SJCRH30 (cell line): ENCODE measurements at places on chromosomes 5 and 9.
A peak's percentile ranks its signal among the peaks of the same experiment; 100 is the strongest.

DNA sequence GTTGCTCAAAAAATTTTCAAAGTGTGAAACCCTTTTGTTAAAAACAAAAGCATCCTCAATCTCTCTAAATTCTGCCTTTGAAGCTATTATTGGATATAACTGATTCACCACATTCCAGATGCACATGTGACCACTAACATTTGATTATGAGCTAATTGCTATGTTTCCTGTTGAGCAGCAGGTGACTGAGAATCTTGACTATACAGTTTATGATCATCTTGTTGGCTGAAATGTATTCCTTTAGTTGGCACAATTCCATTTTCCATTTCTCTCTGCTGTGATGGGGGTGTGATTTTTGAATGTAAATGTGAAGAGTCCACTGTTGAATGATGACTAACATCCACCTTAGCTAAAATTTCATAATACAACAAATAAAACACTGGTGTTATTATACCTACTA is 10.7 kb downstream of the LYSMD3 start:
- peak; percentile 34 for DNase-seq

GRCh38 chr9:136023410-136024225 is 62.4 kb upstream of the UBAC1 start:
- DNase-seq, result no peak

DNA sequence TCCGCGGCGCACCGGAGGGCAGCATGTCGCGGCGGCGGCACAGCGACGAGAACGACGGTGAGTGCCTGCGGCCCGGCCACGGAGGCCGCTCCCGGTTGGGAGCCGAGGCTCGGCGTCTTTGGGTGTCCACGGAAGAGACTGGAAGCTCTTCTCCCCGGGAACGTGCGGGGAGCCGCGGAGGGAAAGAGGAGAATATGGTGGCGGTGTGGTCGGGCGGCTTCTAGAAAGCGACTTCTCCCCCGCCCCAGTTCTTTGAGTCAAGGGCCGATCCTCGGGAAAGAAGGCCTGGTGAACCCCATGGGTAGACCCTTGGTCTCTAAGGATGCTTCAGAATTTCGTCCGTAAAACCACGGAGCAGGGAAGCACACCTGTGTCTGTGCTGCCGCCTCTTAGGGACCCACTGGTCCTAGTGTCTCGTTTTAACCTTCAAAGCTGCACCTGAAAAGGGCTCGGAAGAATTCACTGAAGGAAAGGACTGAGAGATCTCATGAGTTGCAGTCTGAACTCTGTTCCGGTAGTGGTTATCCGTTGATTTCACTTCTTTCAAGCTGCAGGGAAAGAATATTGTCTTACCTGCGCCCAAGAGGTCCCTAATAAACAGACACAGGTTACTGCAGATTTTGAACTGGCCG is 354 bp downstream of the NCBP1 start:
- DNase-seq, result no peak

DNA sequence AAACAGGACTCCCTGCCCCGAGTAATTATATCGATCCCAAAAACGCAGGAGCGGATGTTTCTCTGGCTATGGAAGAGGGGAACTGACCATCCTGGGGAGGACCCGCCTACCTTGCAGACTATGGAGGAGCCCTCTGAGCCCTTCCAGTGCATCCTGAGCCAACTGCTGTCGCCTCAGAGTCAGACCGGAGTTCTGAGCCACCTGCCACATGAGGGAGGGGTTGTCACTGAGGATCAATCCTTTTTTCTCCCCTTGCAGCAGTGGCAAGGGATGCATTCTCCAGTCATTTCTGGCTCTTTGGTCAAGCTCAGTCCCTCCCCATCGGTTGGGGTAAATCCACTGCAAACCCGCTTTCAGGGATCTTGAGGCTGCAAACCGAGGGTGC is 709 bp downstream of the FANCG start:
- DNase-seq, result peak; percentile 37

DNA sequence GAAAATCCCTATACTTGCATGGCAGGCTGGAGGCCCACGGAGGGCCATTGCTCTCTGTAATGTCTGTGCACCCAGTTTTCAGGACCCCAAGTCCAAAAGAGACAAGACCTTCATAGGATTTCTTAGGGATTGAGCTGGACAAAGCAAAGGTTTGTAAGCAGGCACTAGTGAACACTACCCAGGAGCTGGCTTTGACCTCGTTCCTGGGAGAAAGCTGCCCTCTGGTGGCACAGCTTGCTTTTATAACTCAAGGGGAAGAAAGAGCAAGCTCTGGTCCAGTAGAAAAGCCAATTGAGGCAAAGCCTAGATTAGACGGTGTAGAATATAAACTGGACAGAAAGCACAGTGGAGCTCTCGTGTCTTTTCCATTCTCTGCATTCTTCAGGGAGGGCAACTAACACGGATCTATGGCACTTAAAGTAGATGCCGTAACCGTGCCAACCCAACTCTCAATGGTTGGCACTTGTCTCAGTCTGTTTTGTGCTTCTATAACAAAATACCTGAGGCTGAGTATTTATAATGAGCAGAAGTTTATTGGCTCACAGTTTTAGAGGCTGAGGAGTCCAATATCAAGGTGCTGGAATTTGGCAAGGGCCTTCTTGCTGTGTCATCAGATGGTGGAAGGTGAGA is 7.9 kb downstream of the GABRP start:
- DNase-seq, result peak; percentile 52

GRCh38 chr5:149172261-149172660 is 31.0 kb downstream of the ABLIM3 start:
- no peak for DNase-seq

DNA sequence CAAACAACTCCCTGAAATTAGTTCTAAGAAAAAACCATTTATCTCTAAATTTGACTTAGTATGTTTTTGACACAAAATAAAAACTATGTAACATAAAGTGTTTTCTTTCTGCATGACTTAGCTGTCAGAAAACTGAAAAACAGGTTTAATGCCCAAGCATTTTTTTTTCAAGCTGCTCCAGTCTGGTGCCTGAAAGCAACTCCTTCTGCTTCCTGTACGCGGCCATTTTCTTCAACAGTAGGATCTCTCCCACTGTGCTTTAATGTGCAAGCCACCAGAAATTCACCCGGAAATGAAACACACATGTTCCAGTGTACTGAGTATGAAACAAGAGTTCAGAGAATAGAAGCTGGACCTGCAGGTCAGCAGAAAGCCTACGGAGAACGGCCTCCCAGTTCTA is 161.2 kb downstream of the MED27 start:
- no peak for DNase-seq

DNA sequence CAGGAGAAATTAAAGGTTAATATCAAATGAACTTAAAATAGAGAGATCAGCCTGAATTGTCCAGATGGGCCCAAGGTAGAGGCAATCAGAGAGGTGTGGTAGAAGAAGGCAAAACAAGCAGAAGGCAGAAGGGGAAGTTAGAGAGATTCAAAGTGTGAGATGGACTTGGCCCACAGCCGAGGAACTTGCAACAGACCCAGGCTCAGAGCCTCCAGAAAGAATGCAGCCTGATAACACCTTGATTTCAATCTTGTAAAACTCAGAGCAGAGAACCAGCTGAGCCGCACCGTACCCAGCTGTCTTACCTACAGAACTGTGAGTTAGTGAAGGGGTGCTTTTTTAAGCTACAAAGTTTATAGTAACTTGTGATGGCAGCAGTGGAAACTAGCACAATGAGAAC is 190.9 kb downstream of the RFK start:
- no peak for DNase-seq

GRCh38 chr9:112809906-112810305 is 59.3 kb downstream of the SNX30 start:
- no peak for DNase-seq

GRCh38 chr9:75975071-75975470 is 84.6 kb downstream of the PCSK5 start:
- DNase-seq, result no peak

DNA sequence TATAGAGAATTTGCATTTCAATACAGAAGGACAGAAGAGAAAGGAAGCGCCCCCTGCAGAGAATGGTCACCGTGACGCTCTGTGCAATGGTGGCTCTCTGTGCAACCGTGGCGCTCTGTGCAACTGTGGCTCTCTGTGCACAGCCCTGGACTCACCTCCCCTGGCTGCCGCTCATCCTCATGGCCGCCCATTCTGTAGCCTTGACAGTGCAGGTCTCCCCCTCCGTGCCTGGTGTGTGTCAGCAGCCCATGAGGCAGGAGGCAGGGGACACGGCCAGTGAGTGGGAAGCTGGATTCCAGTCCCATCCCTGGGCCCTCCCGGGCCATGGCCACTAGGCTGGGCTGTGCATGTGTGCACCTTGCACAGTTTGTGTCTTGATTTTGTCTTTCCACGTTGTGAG is 12.0 kb downstream of the EXOC3 start:
- DNase-seq, result no peak

GRCh38 chr9:134442085-134442474 is 115.8 kb downstream of the RXRA start:
- DNase-seq, result peak; percentile 64

- DNase-seq, result no peak
Observed at GRCh38 chr9:69532396-69532795, 139.8 kb downstream of the APBA1 start.

- no peak for DNase-seq
Observed at GRCh38 chr9:88987661-88988060, 3.6 kb upstream of the S1PR3 start.

GRCh38 chr9:37948417-37948980 is 44.6 kb upstream of the SLC25A51 start:
- no peak for DNase-seq

GRCh38 chr9:136291306-136292025 is 12.4 kb downstream of the CCDC187 start:
- DNase-seq, result no peak

- DNase-seq, result no peak
Observed at GRCh38 chr5:93807846-93808245, 66.4 kb upstream of the POU5F2 start.

DNA sequence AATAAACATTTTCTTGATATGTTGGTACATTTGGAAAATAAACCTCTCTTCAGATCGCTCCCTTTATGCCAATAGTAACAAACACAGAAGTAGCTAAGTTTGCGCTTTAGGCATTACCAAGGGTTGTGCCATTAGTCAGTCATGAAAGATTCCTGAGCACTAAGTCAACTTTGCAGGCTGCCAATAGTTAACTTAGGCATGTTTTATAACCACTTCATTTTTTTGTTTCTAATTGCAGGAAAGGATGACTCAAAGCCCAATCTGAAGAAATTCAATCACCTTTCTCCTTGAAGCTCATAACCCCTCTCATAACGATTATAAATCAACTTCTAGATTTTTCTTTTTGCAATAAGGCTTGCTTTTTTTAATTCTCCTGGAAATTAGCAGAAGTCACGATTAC is 517.0 kb downstream of the AGTPBP1 start:
- DNase-seq, result no peak

DNA sequence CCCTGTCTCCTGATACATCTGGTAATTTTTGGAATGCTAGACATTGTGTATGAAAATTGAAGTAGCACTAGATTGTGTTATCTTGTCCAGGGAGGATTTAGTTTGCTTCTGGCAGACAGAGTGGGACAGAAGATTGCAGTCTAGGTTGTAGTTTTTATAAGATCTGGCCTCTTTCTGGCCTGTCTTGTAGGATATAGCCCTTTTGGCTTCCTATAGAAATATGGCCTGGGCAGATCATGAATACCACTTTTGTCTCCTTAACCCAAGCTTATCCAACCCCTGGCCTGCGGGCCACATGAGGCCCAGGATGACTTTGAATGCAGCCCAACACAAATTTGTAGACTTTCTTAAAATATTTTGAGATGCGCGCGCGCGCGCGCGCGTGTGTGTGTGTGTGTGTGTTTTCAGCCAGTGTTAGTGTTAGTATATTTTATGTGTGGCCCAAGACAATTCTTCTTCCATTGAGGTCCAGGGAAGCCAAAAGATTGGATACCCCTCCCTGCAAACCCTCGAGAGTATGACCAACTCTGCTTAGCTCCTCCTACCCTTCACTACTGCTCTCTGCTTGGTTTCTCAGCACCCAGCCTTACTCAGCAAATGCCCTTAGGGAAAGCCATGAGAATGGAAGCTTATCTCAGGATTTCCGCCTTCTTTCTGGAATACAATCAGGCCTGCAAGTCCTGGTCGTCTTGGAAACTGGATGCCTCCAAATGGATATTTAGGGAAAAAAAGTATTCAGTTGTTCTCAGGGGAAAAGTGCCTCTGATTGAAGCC is 26.5 kb downstream of the ANKRD33B start:
- DNase-seq, result peak; percentile 68

- DNase-seq, result no peak
Observed at GRCh38 chr5:169745441-169746146, 108.5 kb downstream of the DOCK2 start.

DNA sequence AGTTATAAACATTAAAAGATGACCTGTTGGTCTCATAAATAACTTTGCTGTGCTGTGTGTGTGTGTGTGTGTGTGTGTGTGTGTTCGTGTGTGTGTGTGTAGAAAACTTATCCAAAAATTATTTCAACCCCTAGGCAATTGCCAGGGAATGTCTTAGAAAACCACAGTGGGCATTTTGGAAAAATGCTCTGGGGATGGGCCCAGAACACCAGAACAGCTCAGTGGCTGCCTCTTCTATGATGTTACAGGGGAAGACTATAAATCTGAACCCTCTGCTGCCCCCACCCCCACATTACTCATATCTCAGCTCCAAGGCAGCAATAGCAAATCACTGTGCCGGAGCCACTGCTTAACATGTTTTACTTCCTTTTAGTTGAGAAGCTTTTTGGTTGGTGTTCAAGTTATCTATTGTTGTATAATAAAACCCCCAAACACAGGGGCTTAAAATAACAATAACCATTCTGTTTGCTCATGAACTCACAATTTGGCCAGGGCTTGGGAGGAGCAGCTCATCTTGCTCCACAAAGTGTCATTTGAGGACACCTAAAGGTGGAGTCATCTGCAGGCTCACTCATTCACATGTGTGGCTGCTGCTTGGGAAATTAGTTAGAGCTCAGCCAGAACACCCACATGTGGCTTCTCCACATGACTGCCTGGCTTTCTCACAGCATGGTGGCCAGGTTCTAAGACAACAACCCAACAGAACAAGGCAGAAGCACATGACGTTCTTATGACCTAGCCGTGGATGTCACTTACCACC is 40.4 kb downstream of the ACTBL2 start:
- peak; percentile 13 for DNase-seq

DNA sequence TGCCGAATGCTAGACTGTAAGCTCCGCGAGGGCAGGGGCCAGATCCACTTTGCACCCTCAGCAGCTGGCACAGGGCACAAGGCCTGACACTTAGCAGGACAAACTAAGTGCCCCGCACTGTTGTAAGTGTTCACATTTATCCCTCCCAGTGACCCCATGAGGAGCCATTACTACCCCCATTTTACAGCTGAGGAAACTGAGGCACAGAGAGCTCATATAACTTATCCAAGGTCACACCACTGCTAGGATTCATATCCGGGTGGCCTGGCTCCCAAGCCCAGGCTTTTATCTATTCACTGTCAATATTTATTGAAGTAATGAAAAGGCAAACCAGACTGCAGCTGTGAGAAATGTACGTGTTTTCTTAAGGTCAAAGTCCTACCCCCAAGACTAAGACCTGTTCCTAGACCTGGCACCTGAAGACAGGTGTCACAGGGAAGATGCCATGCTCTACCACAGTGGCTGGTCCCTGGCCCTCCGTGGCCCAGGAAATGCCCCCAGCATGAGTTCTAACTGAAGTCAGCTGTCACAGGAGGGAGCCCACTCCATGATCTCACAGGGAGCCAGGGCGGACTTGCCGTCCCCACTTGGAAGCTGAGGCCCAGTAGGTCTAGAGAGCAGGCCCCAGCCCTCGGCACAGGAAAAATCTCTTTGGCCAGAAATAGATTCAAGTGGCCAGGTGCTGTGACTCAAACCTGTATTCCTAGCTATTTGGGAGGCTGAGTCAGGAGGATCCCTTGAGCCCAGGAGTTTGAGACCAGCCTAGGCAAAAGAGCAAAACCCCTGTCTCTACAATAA is 74.7 kb upstream of the IL17B start:
- DNase-seq, result no peak

- DNase-seq, result no peak
Observed at GRCh38 chr9:76634356-76635054, 129.7 kb upstream of the PCA3 start.

GRCh38 chr5:152689250-152689711 is 284.2 kb upstream of the NMUR2 start:
- DNase-seq, result no peak
